ENCODE measurements at places on chromosomes 4 and X.

DNA sequence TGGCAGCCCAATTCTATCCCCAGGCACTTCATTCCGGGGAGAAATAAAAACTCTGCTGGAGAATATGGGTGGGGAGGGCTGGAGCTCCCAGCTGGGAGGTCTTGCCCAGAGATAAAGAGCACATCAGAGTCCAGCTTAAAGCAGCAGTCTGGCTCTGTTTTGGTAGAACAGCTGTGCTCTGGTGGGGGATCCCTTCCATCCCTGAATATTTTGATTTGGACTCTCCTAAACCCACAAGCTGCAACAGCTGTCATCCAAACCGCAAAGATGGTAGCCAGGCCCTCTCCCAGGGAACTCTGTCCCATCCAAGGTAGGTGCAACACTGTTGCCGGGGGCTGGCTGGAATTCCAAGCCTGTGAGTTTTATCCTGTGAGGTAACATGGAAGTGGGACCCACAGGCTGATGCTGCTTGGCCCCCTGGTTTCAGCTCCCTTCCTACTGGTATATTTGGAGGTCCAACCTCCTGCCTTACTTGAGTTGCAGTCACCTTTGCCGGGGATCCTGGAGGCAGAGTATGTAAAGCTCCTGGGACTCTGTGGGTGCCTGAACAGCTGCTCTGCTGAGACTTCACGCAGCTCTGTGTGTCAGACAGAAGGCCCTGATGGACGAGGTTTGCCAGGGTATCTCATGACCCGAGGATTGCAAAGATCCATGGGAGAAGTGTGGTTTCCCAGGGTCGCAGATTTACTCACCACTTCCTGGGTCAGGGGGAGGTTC, 203.5 kb upstream of the ITM2A start:
- DNase-seq: no peak

DNA sequence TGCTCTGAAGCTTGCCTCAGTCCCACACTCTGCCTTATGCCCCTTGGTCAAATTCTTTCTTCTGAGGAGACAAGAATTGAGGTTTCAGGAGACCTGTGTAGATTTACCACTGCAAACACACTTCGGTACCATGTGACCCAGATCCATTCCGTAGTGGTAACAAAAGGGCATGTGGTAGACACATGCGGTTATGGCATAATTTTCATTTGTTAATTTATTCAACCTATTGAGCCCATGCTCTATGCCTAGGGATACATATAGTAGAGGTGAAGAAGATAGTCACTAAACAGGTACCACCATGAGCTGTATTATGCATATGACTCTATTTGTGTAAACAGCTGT, 190.9 kb downstream of the NDST4 start:
- no peak for DNase-seq

DNA sequence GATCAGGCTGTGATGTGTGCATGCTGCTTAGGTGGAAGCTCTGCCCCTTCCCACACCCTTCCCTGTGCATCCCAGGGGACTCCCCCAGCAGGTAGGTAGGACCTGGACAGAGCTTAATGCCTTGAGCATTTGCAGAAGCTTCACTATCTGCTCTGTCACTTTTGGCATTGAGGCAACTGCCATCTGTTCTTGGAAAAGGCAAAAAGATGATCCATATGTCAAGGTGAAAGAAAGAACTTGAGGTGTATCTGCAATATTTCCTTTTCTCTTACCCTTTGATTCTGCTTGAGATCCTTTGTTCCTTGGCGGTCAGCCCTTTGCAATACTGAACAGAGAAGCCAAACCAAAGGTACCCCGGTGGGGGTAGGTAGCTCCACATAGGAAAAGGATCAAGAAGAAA, 37.1 kb upstream of the TBC1D9 start:
- DNase-seq: no peak

DNA sequence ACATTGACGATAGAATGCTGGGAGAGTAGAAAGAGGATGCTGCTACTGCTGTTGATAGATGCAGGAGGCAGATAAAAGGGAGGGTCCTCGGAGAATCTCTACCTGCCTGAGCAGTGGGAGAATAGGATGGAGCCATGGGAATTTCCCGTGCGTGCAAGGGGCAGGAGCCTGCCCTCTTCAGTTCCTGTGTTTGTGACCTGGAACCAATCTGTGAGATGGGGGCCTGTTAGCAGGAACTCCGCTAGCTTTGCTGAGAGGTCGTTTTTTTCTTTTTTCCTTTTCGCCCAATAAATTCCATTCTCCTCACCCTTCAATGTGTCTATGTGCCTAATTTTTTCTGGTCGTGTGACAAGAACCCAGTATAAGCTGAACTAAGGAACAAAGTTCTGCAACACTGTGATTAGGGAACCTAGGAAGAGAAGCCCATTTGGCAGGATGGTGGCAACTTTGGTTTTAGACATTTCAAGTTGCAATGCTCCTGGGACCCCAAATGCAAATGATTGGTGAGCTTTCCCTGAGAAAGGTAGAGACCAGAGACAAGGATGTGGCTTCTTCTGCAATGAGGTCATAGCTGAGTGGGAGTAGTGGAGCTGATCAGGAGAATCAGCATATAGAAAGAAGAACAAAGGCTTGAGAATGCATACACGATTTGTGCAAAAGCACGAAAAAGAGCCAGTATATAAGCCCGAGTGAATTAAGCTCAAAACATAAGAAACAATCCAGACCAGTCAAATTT, 23.9 kb downstream of the SLC39A8 start:
- DNase-seq: no peak

DNA sequence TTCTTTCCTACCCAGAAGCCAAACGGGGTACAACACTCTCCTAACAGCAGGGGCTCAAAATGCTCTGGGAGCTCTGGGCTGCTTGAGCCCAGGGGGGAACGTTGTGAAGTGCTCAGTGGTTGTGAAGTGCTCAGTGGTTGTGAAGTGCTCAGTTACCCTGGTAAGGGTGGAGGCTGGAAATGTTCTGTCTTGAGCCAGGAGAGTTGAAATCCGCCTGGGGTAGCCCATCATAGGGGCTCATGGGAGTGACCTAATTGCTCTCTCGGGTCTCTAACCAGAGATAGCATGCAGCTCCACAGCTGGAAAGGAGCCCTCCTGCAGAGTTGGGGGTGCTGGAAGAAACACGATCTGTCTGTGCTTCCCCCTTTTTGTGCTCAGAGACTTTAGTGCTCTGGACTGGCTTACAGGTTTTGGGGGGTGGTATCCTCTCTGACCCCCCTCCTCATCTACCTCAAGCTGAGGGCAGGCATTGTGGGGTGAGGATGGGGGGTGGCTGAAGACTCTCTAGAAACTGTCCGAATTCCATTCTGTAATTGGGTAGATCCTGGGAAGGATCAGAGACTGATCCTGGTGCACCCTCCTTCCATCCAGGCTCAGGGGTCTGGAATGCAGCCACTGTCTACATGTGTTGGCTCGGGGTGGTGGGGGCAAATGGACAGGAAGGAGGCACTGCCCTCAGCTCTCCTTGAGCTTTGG, 2.7 kb downstream of the EFNB1 start:
- no peak for DNase-seq
